ENCODE measurements at places on chromosomes 1 and 21.

DNA sequence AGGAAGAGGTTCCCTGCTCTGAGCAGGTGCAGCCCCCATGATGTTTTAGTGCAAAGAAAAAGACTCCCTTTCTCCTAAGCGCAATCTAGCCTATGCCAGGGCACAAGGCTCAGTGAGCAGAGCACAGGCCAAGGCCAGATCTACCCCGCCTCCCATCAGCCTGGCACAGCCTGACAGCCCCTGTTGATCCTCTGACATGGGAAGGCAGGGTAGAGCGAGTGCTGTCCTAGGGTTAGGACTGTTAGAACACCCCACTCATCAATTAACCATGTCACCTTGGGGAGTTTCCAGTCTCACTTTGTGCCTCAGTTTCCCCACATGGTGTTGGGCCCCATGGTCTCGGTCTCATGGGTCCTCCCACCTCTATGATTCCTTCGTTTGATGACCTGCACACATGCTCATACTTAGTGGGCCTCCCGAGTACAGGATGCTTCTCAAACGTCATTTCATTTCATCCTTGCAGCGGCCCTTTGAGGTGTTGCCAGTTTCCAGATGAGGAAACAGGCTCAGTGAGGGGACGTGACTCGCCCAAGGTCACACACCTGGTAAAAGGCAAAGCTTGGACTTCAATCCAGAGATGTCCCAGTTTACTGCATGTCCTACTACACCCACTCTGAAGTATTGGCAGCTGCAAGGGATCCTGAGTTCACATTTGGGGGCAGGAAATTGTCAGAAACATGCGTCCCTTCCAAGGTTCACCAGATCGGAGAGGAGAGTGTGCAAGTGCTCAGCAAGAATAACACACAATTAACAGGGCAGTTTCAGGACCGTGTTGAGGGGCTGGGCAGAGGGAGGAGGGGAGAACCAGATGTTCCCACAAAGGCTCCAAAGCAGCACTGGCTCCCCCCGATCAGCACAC is 213.3 kb downstream of the TRABD2B start:
- DNase-seq, result no peak

- DNase-seq, result no peak
These were observed at the start of gene CASZ1 for GRCh38 chr1:10796029-10796944. CASZ1 (minus strand) TSS chr1:10796646; CDS start chr1:10693889, 102,757 bp downstream.

- no peak for DNase-seq
These were observed 27.5 kb upstream of the RSPO1 start for GRCh38 chr1:37662031-37662755.

- no peak for DNase-seq
These were observed 73.4 kb downstream of the UCK2 start for GRCh38 chr1:165900576-165901380.

DNA sequence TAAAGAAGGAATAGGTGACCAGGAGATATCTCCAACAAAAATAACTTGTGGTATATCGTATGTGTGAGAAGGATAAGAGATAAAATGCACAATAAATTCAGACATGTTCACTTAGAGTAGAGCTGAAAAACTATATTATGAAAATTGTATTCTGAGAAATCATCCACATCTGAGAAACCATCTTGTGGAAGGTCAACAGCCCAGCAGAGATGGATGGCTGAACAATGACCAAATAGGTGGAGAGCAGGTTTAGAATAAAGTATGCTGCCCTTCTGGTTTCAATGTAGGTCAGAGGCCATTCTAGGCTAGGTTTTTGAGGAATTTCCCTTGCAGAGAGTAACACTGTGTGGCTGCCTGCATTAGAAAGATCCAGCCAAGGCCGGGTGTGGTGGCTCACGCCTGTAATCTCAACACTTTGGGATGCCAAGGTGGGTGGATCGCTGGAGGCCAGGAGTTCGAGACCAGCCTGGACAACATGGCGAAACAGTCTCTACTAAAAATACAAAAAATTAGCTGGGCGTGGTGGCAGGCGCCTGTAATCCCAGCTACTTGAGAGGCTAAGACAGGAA is 8.8 kb upstream of the UAP1 start:
- DNase-seq, result no peak

GRCh38 chr1:75083848-75084514 is 50.2 kb upstream of the LHX8 start:
- DNase-seq, result no peak

GRCh38 chr1:102800406-102800805 is 307.9 kb downstream of the COL11A1 start:
- DNase-seq, result no peak

GRCh38 chr1:68173936-68174737 is 58.2 kb downstream of the WLS start:
- DNase-seq, result no peak

- no peak for DNase-seq
These were observed 110.4 kb downstream of the TNFSF18 start for GRCh38 chr1:172940174-172940855.

- DNase-seq, result no peak
These were observed 2.2 kb upstream of the LIX1L start for GRCh38 chr1:145959957-145960467.

DNA sequence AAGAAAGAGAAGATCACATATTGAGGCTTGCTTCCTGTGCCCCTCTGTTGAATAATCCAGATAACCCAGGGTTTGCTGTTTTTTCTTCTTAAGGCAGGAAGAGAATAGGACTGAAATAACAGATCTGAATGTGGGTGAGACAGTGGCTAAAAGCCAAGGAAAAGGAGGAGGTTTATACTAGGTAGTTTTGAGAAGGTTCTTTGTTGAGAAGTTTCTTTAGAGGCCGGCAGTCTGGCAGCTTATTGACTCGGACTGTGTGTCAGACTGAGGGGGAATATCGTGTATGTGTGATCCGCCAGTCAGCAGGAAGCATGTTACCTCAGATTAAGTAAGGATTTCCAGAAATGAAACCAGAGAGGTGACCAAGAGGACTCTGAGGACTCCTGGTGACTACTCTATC is 119.8 kb downstream of the PLA2G4A start:
- DNase-seq, result no peak

DNA sequence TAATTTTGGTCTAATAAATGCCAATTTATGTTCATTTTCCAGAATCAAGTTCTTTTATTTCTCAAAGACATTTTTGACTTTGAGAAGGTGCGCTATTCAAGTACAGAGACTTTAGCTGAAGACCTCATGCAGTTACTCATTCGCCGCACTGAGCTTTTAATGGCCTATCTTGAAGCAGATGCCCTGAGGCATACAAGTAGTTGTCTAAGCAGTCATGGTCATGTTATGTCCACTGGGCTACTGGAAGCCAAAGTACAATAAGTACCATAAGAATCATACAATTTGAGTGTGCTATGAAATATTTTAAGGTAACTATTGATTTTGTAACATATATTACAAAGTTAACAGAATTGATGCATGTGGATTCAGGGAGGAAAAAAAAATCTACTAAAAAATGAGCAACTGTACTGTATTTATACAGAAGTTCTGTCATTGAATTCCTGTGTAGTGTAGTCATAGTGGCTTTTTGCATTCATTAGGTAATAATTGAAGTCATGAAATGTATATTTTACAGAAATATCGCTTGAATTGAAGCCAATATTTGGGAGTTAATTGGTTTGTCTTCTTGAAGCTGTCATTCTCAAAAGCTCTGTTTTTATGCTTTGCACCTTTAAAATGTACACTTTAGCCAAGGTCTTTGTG is 13.5 kb upstream of the NEXN start:
- DNase-seq, result no peak

DNA sequence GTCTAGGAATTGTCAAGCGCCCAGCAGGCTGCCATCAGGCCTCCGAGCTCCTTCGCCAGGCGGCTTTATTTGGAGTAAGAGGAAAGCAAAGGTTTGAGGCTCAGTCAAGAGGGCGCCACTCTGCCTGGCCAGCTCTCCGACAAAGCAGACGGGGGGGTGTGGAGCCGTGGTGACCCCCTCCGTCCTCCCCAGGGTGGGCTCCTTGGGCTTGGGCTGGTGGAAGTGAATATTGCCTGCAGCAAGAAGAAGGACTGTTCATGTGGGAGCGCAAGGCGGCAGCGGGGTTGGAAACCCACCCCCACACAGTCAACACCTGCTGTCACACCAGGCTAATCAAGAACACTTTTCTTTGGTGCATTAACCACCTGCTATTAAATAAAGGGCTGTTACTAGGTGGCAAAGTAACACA is 14.6 kb downstream of the EPHX1 start:
- DNase-seq, result no peak

GRCh38 chr1:183003203-183003602 is 20.0 kb upstream of the LAMC1 start:
- no peak for DNase-seq

- no peak for DNase-seq
These were observed 27.5 kb downstream of the DMBX1 start for GRCh38 chr1:46517010-46517600.

DNA sequence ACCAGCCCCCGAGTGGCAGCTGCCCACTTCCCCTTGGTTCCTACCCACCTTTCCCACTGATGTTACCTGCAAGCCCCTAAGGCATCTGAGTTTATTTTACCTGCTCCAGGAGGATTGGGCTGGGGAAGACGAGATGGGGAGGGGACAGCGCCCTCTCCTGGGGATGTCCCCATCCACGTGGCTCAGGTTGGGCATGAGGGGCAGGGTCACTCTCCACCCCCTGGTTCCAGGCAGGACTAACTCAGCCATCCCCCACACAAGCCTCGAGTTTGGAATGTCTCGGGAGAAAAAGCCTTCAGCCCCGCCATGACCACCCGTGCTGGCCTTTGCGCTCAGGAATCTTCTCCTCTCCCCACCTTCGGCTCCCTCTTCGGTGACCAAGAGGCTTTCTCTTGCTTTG is 90.0 kb downstream of the ARHGEF10L start:
- no peak for DNase-seq

DNA sequence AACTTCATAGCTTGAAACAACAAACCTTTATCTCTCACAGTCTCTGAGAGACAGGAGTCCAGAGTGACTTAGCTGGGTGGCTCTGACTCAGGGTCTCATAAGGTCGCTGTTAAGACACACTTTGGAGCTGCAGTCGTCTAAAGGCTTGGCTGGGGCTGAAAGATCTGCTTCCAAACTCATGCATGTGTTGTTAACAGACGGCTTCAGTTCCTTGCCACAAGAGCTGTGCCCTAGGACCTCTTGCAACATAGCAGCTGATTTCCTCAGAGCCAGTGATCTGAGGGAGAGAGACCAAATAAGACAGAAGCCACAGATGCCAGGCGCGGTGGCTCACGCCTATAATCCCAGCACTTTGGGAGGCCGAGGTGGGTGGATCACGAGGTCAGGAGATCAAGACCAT is 176.8 kb downstream of the DISC1 start:
- DNase-seq, result no peak

GRCh38 chr1:2446394-2446793 is 29.7 kb upstream of the PLCH2 start:
- no peak for DNase-seq

DNA sequence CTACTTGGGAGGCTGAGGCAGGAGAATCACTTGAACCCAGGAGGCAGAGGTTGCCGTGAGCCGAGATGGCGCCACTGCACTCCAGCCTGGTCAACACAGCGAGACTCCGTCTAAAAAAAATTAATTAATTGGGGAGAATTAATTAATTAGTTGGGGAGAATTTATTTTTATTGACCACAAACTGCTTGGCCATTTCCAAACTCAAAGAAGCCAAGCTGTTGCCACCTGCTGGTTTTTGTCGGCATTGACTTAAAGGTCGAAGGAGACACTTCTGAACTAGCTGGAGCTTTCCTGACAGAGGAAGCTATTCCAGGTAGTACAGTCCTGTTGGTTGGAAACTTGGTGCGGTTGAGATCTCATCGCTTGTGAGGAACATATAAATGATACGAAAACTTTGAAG is 13.1 kb downstream of the MAP1LC3C start:
- DNase-seq, result no peak

DNA sequence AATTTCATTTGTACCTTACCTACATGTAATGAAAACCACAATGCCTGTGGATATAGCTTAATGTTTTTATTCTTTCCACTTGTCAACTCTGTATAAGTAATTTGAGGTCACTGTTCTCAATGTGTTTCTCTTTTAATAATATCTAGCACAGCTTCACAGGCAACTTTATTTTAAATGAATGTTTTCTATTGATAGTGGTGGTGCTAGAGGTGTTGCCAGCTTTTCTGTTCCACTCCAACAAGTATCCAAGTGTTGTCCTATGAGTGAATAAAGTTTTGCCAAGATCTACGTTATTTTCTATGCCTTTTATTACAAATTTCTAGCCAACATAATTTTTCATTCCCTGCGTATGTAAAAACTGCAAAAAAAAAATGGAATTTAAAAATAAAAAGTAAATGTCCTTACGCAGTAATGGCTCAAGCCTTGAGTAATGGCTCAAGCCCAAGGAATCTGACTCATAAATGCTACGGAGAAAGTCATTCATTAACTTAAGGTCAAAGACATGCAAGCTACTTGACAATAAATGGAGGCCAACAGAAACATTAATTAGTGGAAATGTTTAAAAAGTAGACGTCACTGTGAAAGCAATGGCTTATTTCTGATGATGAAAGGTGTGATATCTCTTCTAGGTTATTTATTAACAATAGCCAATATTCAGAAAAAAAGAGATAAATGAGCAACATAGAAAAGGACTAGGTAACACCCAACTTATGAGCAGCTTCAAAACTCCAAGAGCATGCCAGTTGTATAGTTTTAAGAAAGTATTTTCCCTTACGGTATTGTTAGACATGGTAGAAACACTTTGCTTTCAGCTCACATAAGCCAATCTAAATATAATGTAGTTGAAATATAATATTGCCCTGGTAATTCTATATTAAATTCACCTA is 71.4 kb downstream of the SLC44A5 start:
- no peak for DNase-seq

DNA sequence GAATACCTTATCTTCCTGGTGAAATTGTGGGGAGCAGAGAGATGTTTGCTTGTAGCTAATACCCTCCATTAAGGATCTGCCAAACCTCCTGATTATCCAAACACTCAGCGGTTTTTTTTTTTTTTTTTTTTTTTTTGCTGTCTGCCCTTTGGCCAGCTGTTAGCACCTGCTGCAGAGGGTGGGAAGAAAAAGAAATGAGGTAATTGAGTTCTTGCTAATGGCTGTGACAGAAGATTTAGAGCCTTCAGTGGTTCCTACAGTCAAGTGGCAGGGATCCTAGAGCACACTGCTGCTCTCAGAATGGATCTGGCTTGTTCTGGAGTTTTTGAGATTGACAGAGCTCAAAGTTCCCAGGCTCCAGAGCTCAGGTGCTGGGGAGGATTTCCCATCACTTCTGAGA is 342.5 kb downstream of the DISC1 start:
- DNase-seq, result no peak

GRCh38 chr1:234933475-234933874 is 195.2 kb downstream of the TOMM20 start:
- DNase-seq, result no peak

GRCh38 chr1:101004061-101004460 is 21.5 kb downstream of the DPH5 start:
- no peak for DNase-seq

DNA sequence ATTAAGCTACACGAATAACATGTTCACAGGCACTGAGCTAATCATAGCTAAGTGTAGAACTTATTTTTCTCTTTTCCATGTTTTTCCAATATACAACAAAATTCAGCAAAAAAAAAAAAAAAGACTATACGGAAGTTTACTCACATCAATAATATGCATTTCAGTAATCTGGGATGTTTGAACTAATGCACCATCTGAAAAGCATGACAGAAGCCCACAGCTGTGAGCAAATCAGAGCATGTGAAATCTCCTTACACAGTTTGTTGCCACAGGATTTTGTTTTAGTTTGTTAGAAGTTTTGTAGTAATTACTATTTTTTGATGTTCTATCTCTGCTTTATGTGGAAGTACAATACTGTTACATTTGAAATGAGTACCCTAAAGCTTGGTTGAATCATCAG is 1051.7 kb downstream of the TTLL7 start:
- DNase-seq, result no peak
